ENCODE measurements at places on chromosomes 7 and 10.

- no peak for DNase-seq
Measured at GRCh38 chr10:52256832-52257691, 57.0 kb upstream of the DKK1 start.

- DNase-seq = no peak
Measured at GRCh38 chr7:2258661-2259365, 16.8 kb downstream of the NUDT1 start.

GRCh38 chr10:75304741-75305390 is 69.1 kb upstream of the COMTD1 start:
- no peak for DNase-seq

DNA sequence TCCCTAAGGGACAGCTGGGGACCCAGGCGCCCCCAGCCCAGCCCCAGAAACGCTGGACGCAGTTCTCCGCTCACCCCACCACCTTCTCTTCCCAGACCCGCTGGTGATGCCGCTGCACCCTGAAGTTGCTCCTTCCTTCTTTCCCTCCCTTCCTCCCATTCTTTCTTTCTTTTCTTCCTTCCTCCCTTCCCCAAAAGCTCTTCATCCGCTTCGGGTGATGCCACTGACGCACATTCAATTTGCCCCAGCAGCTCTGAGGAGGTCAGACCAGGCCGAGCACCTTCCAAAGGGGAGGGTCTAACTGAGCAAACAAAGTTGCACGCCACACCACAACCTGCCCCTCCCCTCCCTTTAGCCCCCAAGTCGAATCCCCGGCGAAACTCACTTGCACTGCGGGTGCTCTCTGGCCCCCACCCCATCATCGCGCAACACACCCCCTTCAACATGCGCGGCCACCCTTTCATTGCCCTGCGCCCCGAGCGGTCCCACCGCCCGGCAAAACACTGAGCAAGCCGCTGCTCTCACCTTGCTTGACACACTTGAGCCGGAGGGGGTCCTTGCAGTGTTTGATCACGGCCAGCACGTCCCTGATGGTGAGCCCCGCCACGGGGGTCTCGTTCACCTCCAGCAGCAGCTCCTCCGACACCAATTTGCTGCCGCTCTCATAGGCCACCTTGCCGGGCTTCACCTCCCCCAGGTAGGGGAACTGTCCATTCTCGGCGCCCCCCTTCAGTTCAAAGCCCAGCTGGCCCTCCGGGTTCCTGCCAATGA is 787 bp downstream of the MAGI2 start:
- peak; percentile 66 for DNase-seq

DNA sequence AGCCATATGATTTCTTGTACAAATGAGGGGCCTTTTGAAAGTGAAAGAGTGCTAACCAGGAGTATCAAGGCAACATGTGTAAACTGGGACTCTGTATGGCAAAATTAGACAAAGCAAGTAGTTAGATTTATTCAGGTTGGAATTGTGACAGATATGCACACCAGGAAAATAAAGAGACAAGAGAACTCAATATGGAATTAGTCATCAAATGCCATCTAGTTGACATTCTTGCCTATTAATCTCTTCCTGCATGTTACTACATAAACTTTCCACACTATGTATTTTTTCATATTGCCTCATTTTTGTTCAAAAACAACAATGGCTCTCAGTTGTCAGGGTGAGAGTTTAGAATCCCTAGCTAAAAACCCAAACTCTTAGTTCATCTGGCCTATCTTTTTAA is 799.0 kb downstream of the NRG3 start:
- no peak for DNase-seq

Measured in left forelimb (tissue), 1 donor.